Cerebellar nuclear complex (tissue), 1 donor: ENCODE measurements at places on chromosomes 1 and 21.
A peak's percentile ranks its signal among the peaks of the same experiment; 100 is the strongest.

DNA sequence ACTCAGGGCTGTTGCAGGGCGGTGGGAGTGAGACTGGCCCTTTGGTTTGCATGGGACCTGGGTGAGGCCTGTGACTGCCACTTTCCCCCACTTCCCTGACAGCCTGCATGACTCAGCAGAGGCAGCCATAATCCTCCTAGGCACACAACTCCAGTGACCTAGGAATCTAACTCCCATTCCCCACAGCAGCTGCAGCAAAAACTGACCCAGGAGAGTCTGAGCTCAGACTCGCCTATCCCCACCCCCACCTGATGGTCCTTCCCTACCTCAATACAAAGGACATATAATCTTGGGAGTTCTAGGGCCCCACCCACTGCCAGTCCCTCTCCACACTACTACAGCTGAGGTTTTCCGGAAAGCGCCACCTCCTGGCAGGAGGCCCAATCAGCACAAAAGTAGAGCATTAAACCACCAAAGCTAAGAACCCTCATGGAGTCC is 26.7 kb downstream of the NDC1 start:
- DNase-seq, result no peak

GRCh38 chr1:53065391-53065790 is 3.4 kb downstream of the PODN start:
- DNase-seq, result no peak

DNA sequence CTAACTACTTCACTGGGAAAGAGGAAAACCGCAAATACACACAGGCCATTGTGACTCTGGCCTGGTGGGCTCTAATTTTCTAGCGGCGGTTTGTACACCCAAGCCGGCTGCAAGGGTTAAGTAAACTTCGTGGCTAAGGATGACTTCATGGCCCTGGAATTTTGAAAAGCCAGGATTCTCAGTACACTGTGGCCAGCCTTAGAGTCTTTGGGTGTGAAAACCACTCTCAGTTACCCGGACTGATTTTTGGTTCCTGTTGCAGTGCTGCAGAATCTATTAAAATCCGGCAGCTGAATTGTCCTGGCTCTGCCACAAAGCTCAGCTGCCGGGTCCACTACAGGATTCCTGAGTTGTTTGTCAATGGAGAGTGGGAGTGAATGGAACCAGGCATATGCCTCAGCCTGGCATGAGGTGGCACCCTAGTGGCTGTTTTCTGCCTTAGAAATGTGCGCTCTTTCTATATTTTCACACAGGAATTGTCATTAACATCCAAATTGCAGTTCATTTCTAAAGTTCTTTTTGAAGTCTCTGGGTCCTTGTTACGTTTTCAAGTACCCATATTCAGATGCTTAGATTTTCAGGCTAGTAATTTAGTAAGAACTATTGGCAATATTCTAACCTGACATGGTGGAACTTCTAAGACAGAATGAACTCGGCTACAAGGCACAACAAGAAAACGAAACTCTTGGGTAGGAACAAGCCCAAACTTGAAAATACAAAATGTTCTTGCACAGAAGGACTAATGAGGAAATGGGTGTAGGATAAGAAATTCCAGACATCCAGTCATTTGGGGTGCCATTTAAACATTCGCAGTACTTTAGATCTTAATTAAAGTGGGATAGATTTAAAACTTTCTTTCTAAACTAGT is 255.9 kb downstream of the NFIA start:
- peak; percentile 73 for DNase-seq

DNA sequence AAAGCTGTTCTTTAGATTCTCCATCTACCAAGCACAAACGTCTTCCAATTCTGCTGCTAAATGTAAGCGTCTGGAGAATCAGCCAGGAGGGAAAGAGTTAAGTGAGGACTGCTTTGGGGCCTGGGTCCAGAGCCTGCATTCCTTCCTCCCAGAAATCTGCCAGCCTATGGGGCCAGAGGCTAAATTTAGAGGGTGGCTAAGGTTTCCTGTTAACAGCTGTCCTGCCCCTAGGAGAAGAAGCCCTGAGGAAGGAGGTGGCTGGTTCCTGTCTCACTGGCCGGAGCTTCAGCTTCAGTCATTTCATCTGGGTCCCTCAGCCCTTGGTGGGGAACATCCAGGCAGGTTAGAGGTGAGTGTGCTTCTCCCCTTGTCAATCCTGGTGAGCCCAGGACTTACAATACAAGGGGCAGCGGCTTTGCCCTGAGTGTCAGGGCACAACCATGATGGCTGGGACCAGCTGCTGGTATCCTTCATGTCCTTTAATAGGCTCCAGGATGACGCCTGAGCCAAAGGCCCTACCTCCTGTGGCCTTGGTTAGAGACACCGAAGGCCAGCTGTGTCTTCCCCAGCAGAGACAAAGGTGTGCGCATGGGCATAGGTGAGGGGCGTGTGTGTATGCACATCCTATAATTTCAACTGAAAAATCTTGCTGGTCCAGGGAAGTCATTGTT is at the start of gene STYXL2:
TSS of gene STYXL2 (plus strand) at position 230 of the 671 bp plus-strand sequence. CDS start 775 bp downstream, outside the sequence.
- DNase-seq, result no peak

DNA sequence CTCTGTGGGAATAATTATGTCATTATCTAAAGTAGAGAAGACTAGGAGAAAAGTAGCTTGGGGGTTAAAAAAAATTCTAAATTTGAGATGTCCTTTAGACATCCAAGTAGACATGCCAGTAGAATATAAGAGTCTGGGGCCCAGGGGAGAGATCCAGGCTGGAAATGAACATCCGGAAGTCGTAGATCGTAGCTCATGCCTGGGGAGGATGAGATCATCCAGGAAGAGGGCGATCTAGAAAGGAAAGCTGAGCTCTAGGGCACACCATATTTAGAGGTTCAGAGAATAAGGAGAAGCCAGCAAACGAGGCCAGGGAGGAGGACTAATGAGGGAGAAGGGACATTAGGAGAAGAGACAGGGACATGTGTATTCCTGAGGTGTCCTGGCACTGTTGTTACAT is 12.2 kb downstream of the NGF start:
- no peak for DNase-seq

- no peak for DNase-seq
Observed at GRCh38 chr1:8023287-8023994, 2.7 kb downstream of the ERRFI1 start.

DNA sequence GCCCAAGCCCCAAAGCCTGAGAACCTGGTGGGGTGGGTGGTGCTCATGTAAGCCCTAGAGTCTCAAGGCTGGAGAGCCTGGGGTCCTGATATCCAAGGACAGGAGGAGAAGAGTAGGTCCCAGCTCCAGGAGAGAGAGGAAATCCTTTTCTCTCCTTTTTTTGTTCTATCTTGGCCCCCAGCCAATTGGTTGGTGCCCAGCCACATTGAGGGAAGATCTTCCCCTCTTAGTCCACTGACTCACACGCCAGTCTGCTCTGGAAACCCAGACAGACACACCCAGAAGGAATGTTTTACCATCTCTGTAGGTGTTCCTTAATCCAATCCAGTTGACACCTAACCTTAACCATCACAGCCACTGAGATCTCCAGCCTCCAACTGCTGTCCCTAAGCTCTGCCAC is 16.2 kb upstream of the LIN9 start:
- DNase-seq, result no peak

- DNase-seq, result no peak
Observed at GRCh38 chr1:229344139-229344538, 1.3 kb upstream of the CCSAP start.

GRCh38 chr1:88462488-88463261 is 221.4 kb upstream of the PKN2 start:
- no peak for DNase-seq

GRCh38 chr1:89198081-89198480 is 661 bp downstream of the GBP4 start:
- DNase-seq, result no peak

GRCh38 chr1:31897526-31898100 is 40.6 kb downstream of the PTP4A2 start:
- no peak for DNase-seq

GRCh38 chr1:97365026-97365425 is 555.8 kb downstream of the DPYD start:
- DNase-seq, result no peak

- no peak for DNase-seq
Observed at GRCh38 chr21:45994759-45995685, 13.5 kb downstream of the COL6A1 start.

GRCh38 chr1:12019858-12020509 is 686 bp downstream of the MIIP start:
- no peak for DNase-seq

DNA sequence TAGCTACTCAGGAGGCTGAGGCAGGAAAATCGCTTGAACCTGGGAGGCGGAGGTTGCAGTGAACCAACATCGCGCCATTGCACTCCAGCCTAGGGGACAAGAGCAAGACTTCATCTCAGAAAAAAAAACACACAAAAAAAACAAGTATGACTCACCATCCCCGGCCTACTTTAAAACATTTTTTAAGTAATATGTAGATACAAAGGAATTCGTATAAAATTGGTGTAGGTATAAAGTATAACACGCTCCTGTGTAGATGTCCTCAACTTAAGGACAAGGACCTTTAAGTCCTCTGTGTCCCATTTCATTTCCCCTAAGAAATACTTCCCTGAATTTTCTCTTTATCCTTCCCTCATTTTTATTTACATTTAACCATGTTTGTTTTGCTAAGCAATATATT is 73.4 kb upstream of the PKN2 start:
- DNase-seq, result no peak

DNA sequence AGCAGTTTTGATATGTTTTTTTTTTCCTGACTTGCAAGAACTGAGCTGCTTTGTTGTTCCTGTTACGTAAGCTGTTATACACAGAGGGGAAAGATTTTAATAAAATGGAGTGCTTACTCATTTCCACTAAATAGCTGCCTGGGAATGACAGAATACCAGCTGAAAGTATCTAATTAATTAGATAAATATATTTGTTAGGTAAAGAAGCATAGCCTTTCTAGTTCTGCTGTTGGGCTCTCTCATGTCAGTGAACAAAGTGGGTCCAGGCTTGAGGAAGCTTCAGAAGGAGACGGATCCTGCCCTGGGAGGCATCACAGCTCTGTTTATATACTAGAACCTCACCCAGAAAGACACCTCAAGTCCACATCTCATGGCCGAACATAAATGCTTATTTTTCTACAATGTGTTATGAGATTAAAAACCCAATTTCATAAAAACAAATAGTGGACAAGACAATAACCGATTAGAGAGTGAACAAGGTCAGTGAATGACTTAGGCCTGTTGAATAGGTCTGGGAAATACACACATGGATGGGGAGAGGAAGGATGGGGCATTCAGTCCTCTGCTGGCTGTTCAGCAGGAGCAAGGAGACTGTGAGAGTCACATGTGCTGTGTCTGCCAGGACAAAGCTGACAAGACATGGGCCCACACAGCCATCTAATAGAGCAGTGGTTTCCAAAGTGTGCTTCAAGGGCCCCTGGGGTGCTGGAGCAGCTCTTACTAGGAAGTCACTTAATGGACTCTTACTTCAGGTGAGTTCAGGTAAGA is 20.6 kb downstream of the TRAF5 start:
- DNase-seq, result no peak

DNA sequence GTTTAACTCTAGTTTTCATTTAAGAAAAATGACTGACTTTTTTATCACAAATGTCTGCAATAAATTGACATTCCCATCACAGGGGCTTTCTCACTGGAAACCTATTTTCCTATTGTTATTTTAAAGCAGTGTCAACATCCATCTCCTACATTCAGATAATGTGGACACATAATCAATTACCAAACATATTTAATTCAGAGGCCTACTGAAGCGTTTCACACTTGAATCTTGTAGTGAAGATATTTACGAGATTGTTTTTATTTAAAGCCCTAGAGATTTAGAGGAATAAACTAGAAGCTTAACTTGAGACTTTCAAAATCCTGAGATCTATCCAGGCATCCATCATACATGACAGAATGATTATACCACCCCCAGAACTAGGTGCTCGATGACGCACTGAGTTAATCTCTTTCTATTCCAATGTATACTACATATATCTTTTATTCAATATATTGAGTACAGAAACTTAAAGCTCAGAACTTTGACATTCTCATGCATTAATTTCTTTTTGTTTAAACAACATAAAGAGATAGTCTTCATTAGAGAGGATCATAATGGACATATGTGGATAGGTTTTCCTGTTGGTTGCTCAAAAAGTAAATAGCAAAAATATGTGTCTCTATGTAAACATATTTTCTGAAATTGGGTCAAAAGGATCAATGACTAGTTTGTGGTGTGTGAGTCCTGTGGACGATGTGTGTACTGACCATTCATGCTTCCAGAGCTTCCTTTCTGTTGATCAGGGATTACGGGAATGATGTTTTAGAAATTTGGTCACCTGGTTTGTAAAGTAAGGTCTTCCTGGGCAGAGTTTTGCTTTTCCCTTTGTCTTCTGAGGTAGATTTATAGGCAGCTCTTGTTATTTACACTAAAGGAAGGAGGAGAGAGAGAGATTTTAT is 171.5 kb upstream of the HMCN1 start:
- DNase-seq, result no peak

DNA sequence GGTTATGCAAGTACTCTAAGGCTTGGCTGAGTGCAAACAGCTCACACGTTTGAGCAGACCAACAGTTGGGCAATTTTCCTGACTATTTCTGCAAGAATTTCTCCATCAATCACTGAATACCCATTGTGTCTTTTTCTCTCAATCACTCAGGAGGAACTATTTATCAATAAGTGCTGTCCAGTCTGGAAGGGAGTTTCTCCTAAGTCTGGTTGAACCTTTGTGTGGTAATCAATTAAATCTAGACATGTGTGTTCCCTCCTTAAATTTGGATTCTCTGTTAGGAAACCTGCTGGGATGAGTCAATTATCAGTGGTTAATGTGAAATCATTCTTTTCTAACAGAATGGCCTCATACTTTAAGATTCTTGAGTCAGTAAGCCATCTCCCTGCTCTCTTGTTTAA is 6.8 kb upstream of the AADACL3 start:
- DNase-seq, result no peak

DNA sequence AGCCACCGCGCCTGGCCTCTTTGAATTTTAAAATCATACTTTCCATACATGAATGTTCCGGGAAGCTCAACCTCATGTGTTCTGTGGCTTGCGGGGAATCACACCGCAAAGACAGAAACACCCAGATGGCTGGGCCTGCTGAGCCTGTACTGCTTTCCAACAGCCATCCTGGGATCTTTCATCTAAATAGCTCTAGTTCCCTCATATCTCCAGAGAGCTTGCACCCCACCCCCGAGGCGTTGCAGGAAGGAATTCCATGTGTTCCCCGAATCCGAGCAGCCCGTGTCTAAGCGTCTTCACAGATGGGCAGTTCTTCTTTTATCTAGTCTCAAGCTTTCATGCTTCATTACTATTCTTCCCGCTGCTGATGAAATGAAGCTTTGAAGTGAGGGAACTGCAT is 66.4 kb downstream of the IGSF21 start:
- DNase-seq, result no peak

GRCh38 chr1:208264469-208265121 is 20.4 kb upstream of the PLXNA2 start:
- no peak for DNase-seq
